Ovary (tissue), 10 donors: ENCODE measurements at places on chromosomes 3 and 15.

DNA sequence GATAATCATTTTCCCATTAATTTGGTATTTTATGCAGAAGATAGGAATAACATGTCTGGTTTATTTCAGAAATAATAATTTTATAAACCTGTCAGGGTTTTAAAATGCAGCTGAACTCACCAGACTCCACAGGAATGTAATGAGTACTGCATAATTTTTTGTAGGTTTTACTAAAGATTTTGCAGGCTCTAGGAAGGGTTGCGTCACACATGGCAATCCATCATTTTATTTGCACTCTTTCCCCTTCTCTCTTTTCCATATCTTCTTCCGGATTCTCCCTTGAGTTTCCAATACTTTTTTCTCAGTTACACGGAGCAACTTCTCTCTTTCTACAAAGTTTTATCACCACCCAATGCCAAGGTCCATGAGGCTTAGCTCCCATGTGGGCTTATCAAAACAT lies 234.7 kb downstream of the NFKBIZ start:
- no peaks in the 10 kb centered on the region for H3K27me3 ChIP-seq
- no peak for DNase-seq
- peaks cover 1% of the 10 kb centered on the region for H3K4me1 ChIP-seq
- no peak overlapping the region for H3K4me3 ChIP-seq

DNA sequence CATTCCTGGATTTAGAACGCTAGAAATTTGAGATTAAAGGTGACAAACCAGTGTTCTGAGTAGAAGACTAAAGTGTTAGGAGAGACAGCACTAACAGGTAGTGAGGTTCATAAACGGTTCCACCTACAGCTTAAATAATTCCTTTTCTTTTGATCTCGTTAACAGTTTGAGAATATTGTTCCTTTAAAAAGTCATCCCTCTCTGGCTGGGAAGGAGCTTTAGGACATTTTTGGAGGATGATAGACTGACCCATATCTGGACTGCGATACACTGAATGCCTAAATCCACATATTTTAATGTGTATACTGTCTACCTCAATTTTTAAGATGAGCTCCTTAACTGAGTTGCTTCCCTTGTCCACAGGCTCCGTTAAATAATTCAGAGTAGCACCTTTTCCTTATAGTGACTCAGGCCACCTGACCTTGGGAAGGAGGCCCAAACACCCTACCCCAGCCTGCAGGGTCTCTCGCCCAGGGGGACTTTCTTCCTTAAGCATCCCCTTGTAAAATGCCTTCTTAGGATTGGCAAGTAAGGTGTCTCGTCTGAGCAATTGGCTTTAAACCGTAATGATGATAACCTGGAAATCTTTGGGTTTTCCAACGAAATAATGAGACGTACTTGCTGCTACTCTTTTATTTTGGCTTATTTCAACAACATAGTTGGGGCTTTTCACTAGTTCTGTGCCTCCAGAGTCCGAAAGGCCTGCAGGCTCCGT lies 3.3 kb downstream of the TRIM71 start:
- no peak overlapping the region for H3K4me3 ChIP-seq
- DNase-seq: no peak
- no peaks in the 10 kb centered on the region for H3K27me3 ChIP-seq
- no peak overlapping the region for H3K27ac ChIP-seq

GRCh38 chr3:16168211-16168610 lies 6.3 kb upstream of the GALNT15 start:
- H3K4me1 ChIP-seq: no peaks in the 10 kb centered on the region
- H3K27ac ChIP-seq: no peak overlapping the region
- no peaks in the 10 kb centered on the region for H3K36me3 ChIP-seq
- no peak overlapping the region for H3K4me3 ChIP-seq
- H3K27me3 ChIP-seq: no peaks in the 10 kb centered on the region

DNA sequence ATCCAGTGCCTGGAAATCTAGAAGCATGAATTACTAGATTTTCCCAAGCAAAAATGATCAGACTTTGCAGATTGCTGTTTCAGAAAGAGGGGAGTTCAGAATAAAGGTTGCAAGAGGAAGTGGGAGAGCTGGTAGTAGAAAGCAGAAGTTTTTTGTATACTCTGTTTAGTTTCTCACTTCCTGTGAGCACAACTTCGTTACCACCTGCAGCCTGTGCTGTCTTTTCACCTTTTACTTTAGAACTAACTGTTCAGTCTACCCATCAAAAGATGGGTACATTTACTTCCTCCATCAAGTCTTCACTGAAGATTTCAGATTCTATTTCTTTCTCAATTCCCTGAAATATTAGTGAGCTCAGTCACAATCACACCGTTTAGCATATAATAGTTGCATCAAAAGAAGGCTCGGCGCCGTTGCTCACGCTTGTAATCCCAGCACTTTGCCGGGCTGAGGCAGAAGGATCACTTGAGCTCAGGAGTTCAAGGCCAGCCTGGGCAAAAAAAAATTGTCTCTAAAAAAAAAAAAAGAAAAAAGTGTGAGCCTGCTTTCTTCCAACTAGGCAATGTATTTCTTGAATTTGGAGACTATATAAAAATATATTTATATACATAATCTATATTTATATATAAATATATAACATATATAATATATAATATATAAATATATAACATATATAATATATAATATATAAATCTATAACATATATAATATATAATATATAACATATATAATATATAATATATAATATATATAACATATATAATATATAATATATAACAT lies 1.8 kb upstream of the CEP97 start:
- H3K4me3 ChIP-seq: no peak overlapping the region
- H3K36me3 ChIP-seq: no peaks in the 10 kb centered on the region
- H3K4me1 ChIP-seq: no peaks in the 10 kb centered on the region
- no peaks in the 10 kb centered on the region for H3K27me3 ChIP-seq
- no peak overlapping the region for H3K27ac ChIP-seq

- H3K4me1 ChIP-seq: peaks cover 2% of the 10 kb centered on the region
- H3K27ac ChIP-seq: no peak overlapping the region
- no peak for DNase-seq
- H3K36me3 ChIP-seq: no peaks in the 10 kb centered on the region
- H3K4me3 ChIP-seq: no peak overlapping the region
- H3K27me3 ChIP-seq: no peaks in the 10 kb centered on the region
These were observed 983.6 kb upstream of the NR2F2 start for GRCh38 chr15:95346721-95347475.

GRCh38 chr3:128787256-128788253 lies 61.6 kb downstream of the RAB7A start:
- H3K4me3 ChIP-seq: no peak overlapping the region
- DNase-seq: no peak
- H3K27me3 ChIP-seq: no peaks in the 10 kb centered on the region
- no peaks in the 10 kb centered on the region for H3K36me3 ChIP-seq
- no peak overlapping the region for H3K27ac ChIP-seq

DNA sequence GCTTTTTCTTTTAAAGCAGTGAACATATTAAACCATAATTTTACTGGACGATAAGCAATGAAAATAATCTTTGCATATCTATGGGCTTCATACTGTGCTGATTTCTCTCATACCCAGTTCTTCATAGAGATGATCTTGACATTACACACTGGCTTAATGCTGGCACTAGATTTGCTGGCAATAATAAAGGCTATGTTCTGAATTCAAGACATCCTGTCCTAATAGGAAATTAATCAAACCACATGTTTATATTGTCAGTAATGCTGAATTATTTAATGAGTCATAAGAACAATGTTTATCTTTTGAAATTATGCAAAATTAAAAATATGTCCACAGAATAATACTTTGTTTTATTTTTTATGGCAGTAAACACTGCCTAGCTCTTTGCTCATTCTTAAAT lies 643.2 kb downstream of the OTOL1 start:
- H3K27ac ChIP-seq: no peak overlapping the region
- H3K4me1 ChIP-seq: no peaks in the 10 kb centered on the region
- DNase-seq: no peak
- H3K36me3 ChIP-seq: no peaks in the 10 kb centered on the region
- H3K27me3 ChIP-seq: no peaks in the 10 kb centered on the region

DNA sequence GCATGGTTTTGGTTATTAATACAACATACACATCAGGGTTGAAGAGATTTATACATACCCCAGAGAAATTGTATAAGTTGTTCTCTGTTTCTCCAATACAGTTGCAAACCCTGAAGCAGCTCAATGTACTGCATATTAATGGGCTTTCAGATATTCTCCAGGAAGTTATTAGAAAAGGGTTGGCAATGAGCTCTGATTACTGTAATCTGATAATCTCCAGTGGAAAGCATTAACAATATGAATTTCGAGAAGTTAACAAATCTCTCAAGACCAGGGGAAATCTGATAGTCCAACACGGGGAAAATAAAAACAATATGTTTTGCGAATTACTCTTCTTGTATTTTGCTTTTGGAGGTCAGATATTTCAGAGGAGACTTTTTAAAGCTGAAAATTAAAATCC lies 950.1 kb downstream of the TBL1XR1 start:
- no peak for DNase-seq
- H3K4me1 ChIP-seq: no peaks in the 10 kb centered on the region
- no peak overlapping the region for H3K4me3 ChIP-seq
- no peaks in the 10 kb centered on the region for H3K27me3 ChIP-seq
- no peaks in the 10 kb centered on the region for H3K36me3 ChIP-seq
